Psoas muscle (tissue), 8 donors: ENCODE measurements at places on chromosomes 6 and 20.

GRCh38 chr20:18801516-18801915 lies 12.1 kb upstream of the SCP2D1 start:
- no peak for DNase-seq

DNA sequence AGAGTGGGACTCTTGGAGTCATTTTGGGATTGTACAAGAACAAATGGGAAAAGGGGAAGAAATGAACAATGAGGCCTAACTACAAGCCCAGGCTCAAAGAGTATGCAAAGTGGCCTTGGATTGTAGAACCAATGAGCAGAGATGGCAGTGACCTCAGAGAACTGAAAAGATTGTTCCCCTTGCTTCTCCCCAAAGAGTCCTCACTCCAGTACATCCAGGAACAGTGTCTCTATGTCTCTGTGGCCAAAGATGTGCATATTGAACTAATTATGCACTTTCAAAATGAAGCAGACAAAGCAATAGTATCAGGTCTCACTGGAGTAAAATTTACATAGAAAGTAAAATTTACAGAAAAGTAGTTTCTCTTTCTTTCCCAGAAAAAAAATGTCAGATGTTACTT lies 81.0 kb downstream of the SMLR1 start:
- DNase-seq = no peak

- DNase-seq = no peak
Observed at GRCh38 chr6:168841609-168842278, 400.8 kb downstream of the SMOC2 start.

- no peak for DNase-seq
Observed at GRCh38 chr6:72969666-72970065, 255.6 kb downstream of the KHDC1L start.

GRCh38 chr20:19785983-19786285 lies 27.9 kb downstream of the RIN2 start:
- no peak for DNase-seq

DNA sequence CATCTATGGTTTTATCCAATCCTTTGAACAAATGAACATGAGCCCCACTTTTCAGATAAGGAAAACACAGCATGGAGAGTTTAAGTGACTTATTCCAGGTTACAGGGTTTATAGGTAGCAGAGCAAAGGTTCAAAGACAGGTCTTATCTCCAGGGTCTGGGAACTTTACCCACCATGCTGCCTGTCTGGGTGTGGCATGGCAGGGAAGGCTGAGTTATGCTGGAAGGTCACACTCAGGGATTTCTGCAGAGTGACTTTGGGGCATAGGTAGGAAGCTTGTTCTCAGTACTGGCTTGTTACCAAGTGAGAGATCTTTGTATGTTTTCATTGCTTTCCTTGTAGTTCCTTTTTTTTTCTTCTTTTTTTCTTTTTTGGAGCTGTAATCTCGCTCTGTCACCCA lies 1.8 kb downstream of the ZNF831 start:
- no peak for DNase-seq

- DNase-seq = no peak
Observed at GRCh38 chr6:64170316-64170715, 534.7 kb downstream of the PHF3 start.

- no peak for DNase-seq
Observed at GRCh38 chr6:124131259-124131658, 327.6 kb downstream of the NKAIN2 start.

DNA sequence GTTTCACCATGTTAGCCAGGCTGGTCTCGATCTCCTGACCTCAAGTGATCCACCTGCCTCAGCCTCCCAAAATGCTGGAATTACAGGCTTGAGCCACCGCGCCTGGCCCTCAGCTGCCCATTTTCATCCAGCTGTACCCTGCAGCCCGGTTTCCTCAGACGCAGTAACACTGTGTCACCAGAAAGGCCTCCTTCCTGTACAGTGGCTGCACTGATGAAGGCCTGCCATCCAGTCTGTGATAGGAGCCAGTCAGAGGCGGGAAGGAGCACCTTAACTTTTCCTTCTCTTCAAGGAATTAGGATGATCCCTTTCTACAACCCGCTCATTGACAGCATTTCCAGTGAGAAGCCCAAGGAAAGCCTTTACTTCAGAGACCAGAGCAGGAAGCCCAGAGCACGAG lies 75.9 kb downstream of the GFOD1 start:
- DNase-seq = no peak

- DNase-seq = no peak
Observed at GRCh38 chr20:1001911-1002681, at the start of gene RSPO4. RSPO4 (minus strand) TSS chr20:1002311; CDS start chr20:1002164, 147 bp downstream.

DNA sequence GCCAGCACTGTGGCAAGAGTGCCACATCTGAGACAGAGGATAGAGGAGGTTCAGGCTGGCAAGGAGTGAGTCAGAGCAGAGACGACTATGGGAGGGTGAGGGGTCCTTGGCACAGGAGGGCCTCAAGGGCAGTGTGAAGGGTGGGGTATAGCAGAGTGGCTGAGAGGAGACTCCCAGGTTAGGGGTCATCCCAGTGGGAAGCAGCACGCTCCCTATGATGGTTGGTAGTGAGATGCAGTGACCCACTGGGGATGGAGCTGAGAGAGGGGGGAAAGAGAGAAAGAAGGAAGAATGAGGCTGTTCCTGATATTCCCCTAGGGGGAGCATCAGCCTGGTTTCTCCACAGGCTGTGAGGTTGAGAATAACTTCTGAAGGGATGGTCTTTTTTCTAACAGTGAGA lies 97.3 kb downstream of the INSM1 start:
- no peak for DNase-seq

- DNase-seq = no peak
Observed at GRCh38 chr6:42347456-42347855, 104.3 kb downstream of the TRERF1 start.

- no peak for DNase-seq
Observed at GRCh38 chr6:45655745-45656476, 278.2 kb upstream of the SUPT3H start.

DNA sequence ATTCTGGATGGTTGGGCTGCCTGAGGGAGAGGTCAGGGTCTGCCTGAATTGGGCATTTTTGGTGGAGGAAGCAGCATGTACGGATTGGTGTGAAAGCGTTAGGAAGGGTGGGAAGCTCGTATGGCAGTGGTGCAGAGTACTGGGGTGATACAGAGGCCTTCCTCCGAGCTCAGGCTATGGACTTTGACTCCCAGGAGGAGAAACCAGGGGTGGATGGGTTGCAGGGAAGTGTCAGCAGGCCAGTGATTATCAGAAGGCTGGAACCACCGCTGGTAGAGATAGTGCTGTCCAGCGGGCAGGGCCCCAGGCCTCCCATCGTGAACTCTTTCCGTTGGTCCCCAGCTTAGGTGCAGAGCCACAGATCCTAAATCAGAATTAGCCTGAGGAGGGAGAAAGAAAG lies 5.3 kb downstream of the WFDC5 start:
- DNase-seq = no peak

- peak; percentile 31 for DNase-seq
Observed at GRCh38 chr6:14596410-14596809, 478.8 kb downstream of the CD83 start.

- DNase-seq = no peak
Observed at GRCh38 chr6:169789146-169789943, 37.9 kb downstream of the ERMARD start.

- DNase-seq = no peak
Observed at GRCh38 chr6:117515326-117515725, 32.9 kb downstream of the DCBLD1 start.

DNA sequence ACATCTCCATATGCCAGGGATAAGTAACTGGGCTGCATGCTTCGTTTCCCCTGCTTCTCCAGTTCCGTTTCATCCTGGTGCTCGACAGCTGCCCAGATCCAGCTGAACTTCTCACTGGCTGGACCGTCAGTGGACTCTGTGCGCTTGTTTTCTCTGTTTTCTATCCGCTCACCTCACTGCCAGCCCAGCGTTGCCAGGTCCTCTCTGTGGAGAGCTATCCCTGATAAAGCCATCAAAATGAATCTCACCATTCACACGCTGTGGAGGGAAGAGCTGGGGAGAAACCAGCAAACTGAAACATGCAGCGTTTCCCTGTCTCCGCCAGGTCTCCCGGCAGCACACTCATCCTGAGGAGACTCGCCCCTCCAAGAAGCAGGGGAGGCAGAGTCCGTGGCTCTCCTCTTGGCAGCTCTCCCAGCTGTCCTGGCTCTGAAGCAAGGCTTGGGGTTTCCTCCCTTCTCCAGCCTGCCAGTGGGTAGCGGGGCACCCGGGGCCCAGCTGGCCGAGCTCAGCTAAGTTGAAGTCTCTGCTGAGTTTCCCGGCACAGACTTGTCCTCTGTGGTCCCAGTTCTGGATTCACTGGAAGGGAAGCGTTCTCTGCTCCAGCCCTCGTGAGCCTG lies 160.9 kb downstream of the DTNBP1 start:
- no peak for DNase-seq

DNA sequence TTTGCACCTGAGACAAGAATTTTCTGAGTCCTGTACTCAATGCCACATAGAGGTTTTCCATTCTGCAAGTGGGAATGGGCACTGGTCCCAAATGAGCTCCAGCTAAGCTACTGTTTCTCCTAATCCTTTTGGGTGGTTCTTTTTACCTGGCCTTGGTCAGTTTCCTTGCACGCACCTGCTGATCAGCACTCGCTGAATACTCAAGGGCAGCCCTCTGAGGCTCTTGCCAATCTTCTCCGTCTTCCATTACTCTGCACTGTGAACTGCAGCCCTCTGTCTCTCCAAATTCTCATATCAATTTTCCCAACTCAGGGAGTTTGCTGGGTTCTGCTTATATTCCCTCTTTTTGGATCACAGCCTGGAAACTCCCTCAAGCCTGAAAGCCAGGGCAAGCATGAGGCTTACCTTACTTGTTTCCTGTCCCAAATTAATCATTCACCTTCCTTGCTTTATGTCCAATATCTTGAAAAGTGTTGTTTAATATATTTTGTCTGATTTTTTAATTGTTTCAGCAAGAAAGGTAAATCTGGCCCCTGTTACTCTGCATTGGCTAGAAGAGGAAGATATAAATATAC lies 138.0 kb upstream of the TBX18 start:
- no peak for DNase-seq

DNA sequence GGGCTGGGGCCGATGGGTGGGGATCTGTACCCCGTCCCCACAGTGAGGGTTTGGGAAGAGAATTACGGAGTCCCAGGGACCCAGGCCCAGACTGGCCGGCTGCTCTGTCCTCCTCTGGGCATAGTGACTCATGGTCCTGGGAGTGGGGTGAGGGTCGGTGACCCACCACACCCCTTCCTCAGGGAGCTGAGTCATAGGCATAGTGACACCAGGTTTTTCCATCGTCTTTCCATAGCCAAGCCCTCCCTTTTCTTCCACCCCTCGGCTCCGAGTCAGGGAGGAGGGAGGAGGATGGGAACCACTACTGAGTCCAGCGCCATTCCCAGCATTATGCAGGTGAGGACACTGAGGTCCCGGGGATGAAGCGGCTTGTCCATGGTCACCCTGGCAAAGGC lies 8.9 kb downstream of the CYP21A2 start:
- peak; percentile 70 for DNase-seq

DNA sequence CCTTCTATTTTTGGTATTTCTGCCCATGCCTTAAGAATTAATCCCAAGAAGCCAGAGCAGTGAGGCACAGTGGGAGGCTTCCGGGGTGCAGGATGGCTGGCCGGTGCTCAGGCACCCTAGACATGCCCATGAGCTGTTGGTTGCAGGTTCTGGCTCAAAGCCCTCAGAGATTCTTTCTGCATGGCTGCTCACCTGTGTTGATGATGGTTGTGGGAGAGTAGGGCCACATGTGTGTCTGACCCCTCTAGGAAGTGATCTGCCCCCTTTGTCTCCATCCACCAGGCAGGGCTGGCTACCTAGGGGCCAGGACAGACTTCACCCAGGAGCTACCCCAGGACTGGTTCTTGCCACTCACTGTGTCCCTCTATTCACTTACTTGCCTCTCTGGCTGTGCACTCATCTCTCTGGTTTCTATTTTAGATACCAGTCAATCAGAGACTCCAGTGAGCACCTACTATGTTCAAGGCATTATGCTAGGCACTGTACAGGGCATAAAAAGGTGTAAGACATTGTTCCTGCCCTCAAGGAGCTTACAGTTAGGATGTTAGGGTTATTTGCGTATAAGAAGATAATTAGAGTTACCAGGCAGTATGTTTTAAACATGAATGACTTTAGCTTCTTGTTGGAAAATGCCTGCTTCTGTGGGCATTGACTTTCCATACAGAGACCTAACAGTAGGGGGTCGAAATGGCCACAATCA lies 16.8 kb downstream of the CD83 start:
- no peak for DNase-seq

GRCh38 chr6:139982652-139983295 lies 608.3 kb upstream of the CITED2 start:
- no peak for DNase-seq

DNA sequence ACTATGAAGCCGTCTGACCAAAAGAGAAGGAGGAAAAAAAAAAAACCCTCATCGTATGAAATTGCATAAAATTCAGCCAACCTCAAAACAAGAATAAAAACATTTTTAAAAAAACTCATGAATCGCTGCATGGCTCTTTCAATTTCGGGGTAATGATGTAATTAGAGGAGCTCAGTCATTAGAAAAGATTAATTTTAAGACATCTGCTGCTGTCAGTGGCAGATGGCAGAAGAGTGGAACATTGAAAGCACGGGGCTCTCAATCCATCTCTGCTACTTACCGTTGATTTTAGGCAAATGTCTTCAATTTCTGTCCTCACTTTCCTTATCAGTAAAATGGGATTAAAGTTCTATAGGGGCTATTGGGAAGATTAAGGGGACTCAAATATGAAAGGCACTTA lies 79.1 kb downstream of the EYA2 start:
- no peak for DNase-seq

- DNase-seq = no peak
Observed at GRCh38 chr6:159180001-159180400, 10.8 kb downstream of the FNDC1 start.

- DNase-seq = no peak
Observed at GRCh38 chr6:134896910-134897309, 53.0 kb downstream of the ALDH8A1 start.

DNA sequence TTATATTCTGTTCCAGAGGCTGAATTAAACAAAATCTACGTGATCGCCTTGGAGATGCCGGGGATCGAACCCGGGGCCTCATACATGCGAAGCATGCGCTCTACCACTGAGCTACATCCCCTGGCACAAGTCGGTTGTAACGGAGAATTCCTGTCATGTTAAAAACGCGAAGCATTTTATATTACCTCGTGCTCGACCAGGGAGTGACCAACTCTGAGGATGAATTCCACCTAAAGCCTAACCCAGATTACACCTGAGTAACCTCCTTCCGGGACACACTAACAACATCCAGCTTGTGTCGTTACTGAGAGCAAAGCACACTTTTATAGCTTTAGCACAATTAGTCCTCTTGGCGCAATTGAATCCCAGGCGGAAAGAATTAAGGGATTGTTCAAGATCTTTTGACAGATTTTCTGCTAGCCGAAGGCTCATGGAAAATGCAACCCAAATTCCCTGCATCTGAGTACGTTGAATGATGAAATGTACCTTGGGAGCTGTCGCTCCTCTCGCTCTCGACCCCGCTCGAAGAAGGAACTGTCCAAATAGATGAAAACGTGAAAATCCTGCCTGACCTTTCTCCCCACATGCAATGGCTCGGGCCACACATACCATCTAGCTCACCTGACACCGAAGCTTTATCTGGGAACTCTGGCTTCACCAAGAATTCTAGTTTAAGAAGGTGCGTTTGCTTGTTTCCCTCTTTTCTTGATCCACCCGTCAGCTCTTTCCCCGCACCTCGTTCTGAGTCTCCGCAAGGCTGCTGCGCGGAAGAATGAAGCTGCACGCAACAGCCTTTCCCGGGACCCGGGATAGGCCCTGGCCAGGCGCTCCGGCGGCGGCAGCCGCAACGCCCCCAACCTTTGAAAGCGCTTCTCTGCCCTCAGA lies 148.3 kb downstream of the GPX5 start:
- DNase-seq = no peak

GRCh38 chr6:42197555-42198362 lies 3.0 kb upstream of the GUCA1B start:
- DNase-seq = no peak
